Left renal pelvis (tissue), 4 donors: ENCODE measurements at places on chromosomes 12 and 14.

DNA sequence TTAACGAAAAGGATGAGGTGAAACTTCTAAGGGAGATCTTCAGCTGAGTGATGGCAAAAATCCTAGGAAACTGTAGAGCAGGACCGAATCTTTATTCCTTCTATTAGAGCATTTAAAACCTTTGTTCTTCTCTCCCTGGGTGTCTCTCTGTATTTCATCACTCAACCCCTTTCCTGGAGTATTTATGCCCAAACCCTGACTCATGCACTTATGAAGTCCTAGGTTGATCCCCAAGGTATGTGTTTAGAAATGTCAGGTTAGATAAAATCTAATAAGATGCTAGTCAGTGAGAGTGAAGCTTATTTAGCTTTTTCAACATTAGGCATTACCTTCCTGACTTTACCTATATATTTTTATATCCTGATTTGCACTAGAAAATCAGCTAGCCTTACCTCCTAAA is 239.8 kb upstream of the NPAS3 start:
- DNase-seq, result no peak

- DNase-seq, result no peak
Observed at GRCh38 chr12:91413581-91414546, 231.2 kb upstream of the DCN start.

DNA sequence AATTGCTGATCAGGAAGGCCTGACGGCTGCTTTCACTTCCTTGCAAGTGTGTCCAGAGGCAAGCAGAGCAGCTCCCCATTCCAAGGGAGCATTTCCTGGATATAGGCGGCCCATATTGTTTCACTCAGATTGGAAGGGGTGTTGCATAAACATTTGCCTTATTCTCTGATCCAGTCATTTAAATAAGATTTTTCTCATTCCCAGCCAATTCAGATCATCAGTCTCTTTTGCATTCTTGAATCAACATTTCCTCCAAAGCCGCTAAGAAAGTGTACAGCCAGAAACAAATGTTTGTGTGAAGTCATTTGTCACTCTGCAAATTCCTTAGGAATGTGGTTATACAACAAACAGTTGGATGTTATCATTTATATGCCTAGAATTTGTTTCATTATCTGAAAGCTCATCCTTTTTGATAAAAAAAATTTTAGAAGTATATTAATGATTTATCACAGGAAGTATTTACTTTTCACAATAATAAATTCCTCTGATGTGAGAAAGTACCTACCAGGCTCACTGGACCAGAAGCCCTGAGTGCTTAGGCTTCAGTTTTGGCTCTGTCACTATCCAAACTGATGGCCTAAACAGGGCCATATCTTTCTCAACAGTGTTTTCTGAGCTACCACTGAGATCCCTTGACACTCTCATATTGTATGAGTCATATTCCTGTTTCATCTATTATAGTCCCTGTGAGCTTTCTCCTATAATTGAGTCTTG is 379.6 kb downstream of the CCDC91 start:
- DNase-seq, result peak; percentile 42

GRCh38 chr14:72120315-72120714 is 188.1 kb downstream of the RGS6 start:
- DNase-seq, result no peak

DNA sequence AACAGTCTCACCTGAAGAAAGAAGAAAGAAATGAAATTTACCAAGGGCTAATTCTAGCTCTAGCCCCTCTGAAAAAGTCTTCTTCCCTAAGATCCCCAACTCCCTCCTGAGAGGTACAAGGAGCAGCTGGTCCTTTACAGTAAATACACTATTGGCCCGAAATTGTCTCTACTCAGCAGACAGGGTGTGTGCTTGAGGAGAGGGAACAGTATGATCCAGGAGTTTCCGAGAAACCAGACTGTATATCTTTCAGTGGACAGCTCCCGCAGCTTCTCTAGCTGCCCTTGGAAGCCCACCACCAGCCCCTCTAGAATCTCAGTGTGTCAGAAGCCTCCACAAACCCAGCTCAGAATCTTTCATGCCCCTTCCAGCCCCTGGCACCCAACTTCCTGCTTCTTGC is 8.1 kb downstream of the GPR84 start:
- DNase-seq, result no peak

DNA sequence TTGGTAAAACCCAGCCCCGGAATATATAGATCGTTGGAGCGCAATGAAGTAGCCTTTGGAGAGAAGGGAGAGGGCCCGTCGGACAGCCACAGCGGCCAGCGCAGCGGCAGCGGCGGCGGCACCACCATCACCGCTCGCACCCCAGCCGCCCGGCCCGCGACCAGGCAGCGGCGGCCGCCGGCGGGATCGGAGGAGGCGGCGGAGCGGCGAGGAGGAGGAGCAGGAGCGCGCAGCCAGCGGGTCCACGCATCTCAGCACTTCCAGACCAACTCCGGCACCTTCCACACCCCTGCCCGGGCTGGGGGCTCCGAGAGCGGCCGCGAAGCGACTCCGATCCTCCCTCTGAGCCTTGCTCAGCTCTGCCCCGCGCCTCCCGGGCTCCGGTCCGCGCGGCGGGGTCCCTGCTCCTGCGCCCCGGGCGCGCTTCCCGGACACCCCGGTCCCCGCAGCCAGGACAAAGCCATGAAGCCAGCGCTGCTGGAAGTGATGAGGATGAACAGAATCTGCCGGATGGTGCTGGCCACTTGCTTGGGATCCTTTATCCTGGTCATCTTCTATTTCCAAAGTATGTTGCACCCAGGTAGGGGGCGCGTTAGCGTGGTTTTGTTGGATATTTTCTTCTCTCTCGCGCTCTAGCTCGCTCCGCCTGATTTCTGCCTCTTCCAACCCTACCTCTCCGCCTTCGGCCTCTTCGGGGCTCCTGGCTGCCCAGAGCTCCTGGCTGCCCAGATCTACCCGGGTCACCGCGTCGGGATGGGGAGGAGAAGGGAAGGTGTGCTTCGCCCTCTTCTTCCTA is 400 bp downstream of the CHST11 start:
- DNase-seq, result peak; percentile 72

DNA sequence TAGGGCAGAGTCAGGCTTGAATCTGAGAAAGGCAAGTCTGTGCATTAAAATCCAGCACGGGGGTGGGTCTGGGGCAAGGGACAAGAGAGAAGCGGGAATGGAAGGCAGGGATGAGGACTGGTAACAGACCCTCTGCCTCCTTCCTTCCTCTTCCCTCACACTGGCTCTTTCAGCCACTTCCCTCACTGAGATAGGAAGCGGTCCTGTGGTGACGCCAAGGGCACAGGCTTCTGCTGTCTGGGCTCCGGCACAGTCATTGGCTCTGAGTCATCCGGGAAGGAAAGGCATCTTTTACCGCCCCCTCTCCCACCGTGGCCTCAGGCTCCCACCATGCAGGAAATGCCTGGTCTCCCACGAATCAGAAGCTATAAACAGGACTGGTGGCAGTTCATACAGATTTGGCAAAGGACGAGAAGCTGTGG is 70.2 kb downstream of the ETV6 start:
- DNase-seq, result no peak

- DNase-seq, result no peak
Observed at GRCh38 chr14:32678088-32678487, 260.6 kb upstream of the NPAS3 start.

GRCh38 chr12:96167492-96167891 is 26.7 kb upstream of the ELK3 start:
- DNase-seq, result no peak

DNA sequence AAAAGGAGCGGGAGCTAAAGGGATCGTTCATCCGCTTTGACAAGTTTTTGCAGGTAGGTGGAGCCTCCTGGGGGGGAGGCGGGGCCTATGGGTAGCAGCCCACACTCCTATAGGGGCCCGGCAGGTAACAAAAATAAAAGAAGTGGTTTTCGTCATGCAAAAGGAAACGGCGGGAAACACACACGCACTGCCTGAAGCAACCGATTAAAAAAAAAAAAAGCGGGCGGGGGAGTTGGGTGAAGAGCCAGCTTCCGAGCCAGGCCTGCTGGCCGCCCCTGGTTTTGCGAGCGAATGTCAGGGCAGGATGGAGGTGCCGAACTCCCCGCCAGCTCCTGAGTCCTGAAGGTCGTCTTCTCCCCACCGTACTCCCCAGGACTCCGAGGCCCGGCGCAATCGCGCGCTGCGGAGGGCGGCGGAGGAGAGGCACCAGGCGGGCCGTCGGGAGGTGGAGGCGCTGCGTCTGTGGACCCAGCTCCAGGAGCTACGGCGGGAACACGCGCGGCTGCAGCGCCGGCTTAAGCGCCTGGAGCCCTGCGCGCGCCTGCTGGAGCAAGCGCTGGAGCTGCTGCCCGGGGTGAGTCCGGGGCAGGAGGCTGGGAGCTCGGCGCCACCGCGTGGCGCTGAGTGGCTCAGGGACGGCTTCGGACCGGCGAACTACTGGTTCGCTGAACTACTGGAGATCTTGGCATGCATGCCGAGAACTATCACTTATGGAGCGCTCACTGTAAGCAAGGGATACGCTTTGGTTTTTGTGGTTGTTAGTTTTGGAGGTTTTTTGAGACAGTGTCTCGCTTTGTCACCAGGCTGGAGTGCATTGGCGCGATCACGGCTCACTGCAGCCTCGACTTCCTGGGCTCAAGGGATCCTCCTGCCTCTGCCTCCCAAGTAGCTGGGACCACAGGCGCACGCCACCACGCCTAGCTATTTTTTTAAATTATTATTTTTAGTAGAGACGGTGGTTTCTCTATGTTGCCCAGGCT is 3.6 kb downstream of the CFAP73 start:
- DNase-seq, result no peak

DNA sequence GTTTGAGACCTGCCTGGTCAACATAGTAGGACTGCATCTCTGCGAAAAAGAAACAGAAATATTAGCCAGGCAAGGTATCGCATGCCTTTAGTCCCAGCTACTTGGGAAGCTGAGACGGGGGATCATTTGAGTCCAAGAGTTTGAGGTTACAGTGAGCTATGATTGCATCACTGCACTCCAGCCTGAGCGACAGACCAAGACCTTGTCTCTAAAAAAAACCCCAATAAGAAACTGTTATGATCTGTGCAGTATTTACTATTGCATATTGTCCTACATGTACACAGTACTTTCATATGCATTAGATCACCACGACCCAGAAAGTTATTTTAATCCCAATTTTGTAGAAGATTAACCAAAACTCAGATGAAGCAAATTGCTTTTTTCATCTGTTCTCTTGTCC is 187.5 kb downstream of the PCNX1 start:
- DNase-seq, result no peak

DNA sequence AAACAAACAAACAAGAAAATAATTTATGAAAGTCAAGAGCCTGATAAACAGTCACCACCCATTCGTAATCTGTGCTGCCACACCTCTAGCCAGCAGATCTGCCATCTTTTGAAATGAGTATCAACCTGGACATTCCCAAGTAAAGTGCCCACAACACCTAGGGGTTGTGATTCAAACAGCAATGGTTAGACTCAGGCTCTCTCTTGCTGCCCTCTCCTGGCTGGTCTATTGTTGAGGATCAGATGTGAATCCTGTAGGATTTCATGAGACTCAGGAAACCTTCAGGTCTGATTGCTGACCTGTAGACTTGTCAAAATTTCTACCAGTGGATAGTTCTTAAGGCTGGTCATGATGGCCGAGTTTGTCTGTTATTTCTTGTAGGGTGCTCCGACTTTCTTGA is 26.8 kb downstream of the DGLUCY start:
- DNase-seq, result no peak

GRCh38 chr12:76417116-76417515 is 68.9 kb upstream of the BBS10 start:
- DNase-seq, result no peak

- no peak for DNase-seq
Observed at GRCh38 chr14:102734436-102734835, 42.8 kb upstream of the TRAF3 start.

- no peak for DNase-seq
Observed at GRCh38 chr12:49813131-49813530, 15.1 kb downstream of the NCKAP5L start.

GRCh38 chr12:6310771-6311610 is 509 bp downstream of the PLEKHG6 start:
- no peak for DNase-seq

- DNase-seq, result no peak
Observed at GRCh38 chr14:85590784-85591183, 60.8 kb downstream of the FLRT2 start.

- no peak for DNase-seq
Observed at GRCh38 chr12:120538281-120539156, 4.4 kb downstream of the RNF10 start.

DNA sequence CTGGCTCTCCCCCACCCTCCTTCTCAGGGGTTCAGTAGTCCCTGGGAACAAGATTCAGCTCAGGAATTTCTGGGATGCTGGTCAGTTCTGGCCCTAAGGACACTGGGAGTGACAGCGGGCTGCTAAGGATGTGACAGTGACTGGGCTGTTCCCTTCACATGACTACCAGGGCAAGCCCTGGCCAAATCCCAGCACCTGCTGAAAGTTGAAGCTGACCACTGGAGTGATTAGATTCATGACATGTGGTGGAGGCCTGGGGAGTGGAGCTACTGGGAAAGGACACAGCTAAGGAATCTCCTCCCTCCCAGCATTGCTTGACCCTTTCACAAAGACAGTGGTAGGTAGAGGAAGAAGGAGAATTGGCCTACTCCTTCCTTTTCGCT is 204.9 kb downstream of the DAD1 start:
- DNase-seq, result no peak

DNA sequence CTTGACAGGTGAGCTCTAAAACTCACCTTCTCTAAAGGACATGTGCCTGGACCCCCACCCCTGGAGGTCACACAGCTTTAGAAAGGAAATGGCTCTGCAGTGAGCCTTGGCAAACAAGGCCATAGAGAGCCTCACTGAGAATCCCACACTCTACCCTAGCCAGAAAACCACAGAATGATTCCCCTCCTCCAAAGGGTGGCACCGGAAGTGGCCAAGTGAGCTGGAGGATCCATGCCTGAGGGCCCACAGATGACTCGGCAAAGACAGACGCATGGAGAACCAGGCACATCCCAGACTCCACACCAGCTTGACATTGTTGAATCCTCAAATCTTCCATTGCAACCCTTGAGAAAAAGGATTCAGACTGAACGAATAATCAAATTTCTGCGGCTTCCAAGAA is 54.2 kb upstream of the PTHLH start:
- no peak for DNase-seq

DNA sequence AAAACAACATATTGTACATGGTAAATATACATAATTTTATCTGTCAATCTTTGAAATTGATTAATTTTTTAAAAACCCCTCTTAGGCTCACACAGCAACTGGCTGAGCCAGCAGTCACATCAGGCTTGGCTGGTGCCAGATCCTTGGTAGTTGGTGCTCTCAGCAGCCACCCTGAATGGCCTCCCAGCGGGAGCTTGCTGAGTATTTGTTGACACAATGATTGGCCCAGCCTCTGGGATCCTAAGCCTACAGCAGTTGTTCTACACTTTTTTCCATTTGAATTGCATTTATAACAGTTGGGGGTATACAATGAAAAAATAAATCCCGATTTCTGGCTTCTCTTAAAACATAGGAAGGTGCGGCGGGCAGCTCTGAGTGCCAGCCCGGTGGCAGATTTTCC is 11.1 kb downstream of the PRKAB1 start:
- DNase-seq, result no peak
